GM12891 (cell line): ENCODE measurements at places on chromosomes 16 and 17.

- DNase-seq, result no peak
These were observed 266.7 kb downstream of the SOX9 start for GRCh38 chr17:72387487-72387886.

- no peak for DNase-seq
These were observed 58.3 kb upstream of the ARHGAP44 start for GRCh38 chr17:12730931-12731521.

DNA sequence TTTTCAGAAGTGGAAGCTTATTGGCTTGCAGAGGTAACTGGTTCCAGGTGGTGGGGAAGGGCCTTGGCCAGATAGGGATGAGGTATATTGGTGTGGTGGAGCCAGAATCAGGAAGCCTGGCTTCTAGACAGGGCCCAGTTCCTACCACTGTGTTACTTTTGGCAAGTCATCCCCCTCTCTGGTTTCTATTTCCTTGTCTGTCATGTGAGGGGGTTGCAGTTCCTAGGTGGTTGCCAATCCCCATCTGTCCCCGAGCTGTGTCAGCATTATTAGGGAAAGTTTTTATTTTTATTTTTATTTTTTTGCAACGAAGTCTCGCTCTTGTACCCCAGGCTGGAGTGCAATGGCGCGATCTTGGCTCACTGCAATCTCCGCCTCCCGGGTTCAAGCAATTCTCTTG is 3.0 kb downstream of the SMCR8 start:
- DNase-seq, result no peak

DNA sequence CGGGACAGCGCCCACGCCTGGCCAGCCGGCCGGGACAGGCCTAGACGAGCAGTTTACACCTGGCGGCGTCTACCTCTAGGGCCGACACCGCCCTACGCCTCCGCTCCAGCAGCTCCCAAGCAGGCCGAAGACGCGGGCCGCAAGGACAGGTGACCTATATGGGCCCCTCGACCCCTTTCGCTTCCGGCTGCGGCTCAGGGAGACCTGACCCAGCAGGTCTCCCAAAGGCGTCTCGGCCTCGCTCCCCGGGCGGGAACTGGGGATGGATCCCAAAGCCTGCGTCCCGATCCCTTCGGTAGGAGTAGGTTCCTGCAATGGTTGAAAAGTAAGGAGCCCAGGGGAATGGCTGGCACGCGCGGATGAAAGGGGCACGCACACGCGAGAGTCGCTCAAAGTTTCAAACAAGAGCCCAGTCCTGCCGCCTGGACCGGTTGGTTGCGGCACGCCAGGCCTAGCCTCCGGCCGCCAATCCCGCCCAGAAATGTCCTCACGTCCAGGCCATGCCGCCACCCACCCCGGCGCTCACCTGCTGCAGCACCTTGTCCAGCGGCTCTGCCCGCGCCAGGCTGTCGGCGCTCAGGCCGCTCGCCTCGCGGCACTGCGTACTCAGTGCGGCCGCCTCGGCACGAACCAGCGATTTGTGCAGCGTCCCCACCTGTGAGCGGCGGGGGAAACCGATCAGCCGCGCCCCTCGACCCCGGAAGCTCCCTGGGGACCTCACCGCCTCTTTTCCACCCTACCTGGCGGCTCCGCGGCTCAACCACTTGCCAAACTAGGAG is 630 bp downstream of the ESRP2 start:
- DNase-seq, result no peak

DNA sequence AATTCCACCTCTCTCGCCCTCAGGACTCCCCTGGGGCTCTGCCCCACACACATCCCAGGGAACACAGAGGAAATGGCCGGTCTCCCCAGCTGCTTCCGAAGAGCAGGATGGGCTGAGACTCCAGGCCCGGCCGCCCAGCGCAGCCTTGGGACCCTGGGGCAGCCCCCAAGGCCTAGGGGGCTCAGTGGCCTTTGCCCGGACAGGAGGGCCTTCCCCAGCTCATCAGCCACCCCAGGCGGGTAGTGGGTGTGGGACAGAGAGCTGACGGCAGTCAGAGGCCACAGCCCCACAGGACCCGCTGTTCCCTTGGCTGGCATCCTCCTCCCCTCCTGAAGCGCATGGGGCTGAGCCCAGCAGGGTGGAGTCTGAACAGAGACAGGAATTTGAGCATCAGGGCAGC is 6.2 kb upstream of the CBFA2T3 start:
- no peak for DNase-seq

- DNase-seq, result no peak
These were observed 5.1 kb downstream of the KIFC3 start for GRCh38 chr16:57797216-57797525.

GRCh38 chr17:19372866-19373504 is 5.3 kb upstream of the MAPK7 start:
- no peak for DNase-seq

GRCh38 chr17:65156185-65156834 is 19.1 kb downstream of the RGS9 start:
- DNase-seq, result no peak
